ENCODE measurements at places on chromosomes 12 and 14.

DNA sequence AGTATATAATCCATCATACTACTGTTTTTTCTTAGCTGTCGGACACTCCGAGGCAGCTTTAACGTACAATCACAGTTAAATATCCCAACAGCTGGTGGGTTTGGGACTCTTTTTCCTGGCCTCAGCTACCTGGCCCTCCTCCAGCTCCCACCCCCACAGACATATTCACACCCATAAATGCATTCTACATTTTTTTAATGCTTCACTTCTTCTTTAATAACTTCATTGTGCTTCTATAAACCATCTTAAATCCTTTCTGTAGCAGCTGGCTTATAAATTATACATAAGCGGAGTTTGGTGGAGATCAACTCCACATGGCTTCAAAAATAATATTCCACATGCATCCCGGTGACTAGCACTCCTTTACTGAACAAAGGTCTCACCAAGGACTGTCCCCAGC lies 33.3 kb downstream of the TDG start:
- DNase-seq: no peak

- DNase-seq: no peak
Measured at GRCh38 chr14:27672047-27672446, 1074.2 kb upstream of the NOVA1 start.

DNA sequence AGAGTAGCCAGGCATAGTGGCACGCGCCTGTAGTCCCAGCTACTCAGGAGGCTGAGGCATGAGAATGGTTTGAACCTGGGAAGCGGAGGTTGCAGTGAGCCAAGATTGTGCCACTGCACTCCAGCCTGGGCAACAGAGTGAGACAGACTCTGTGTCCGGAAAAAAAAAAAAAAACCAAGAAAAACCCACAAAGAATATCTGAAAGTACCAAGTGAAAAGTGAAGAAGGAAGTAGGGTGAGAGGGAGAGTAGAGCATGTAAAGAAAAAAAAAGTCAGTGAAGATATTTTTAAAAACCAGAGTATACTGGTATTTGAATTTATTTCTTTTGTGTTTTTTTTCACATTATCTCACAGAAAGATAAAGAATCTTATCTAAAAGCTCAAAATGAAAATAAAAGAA lies 43.3 kb upstream of the ISM2 start:
- DNase-seq: no peak

DNA sequence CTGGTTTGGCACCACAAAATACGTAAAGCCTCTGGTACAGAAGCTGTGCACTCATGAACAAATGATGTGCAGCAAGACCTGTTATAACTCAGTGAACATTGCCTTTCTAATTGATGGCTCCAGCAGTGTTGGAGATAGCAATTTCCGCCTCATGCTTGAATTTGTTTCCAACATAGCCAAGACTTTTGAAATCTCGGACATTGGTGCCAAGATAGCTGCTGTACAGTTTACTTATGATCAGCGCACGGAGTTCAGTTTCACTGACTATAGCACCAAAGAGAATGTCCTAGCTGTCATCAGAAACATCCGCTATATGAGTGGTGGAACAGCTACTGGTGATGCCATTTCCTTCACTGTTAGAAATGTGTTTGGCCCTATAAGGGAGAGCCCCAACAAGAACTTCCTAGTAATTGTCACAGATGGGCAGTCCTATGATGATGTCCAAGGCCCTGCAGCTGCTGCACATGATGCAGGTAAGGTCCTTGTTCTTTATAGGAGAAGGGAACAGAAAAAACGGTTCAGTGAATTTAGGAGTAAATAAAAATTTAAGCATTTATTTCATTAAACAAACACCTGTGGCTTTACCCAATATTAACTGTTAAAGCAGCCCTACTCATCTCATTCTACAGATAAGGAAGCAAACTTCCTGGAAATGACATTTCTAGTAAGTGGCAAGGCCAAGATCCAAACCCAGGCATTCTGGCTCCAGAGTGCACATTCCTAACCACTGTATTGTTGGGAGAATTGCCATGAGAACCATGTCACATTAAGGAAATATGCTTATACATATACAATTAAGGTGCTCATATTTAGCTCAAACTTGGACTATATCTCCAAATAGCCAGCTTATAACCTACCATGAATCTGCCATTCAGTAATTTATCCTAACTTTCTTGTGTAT lies 11.7 kb downstream of the COCH start:
- no peak for DNase-seq

DNA sequence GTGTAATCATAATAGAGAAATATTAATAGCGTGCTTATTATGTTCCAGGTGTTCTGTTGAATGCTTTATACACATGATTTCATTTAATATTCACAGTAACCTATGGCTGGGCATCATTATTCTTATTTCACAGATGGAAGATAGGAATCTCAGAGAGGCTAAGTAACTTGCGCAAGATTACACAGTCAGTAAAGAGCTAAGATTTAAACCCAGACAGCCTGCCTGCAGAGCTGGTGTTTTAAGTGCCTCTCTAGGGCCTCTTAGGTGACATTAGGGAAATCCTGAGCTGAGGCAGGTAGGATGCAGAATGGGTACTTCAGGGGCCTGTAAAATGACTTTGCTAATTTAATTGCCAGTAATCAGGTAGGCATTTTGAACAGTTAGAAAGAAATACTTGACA lies 18.5 kb upstream of the BHLHE41 start:
- DNase-seq: no peak

GRCh38 chr12:21773806-21774205 lies 700 bp downstream of the KCNJ8 start:
- no peak for DNase-seq

- DNase-seq: no peak
Measured at GRCh38 chr14:93234798-93235197, 27.7 kb downstream of the UBR7 start.

DNA sequence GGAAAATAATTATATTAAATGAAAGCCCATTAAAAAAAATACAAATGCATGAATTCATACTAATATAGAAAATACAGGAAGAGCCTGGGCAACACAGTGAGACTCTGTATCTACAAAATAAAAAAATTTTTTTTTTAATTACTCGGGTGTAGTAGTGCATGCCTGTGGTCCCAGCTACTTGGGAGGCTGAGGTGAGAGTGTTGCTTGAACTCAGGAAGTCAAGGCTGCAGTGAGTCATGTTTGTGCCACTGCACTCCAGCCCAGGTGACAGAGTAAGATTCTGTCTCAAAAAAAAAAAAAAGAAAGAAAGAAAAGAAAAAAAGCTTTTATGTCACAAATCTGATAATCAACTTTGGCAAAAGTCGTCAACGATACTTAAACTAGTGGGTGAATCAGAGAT lies 80.6 kb upstream of the PLEKHA5 start:
- DNase-seq: no peak

DNA sequence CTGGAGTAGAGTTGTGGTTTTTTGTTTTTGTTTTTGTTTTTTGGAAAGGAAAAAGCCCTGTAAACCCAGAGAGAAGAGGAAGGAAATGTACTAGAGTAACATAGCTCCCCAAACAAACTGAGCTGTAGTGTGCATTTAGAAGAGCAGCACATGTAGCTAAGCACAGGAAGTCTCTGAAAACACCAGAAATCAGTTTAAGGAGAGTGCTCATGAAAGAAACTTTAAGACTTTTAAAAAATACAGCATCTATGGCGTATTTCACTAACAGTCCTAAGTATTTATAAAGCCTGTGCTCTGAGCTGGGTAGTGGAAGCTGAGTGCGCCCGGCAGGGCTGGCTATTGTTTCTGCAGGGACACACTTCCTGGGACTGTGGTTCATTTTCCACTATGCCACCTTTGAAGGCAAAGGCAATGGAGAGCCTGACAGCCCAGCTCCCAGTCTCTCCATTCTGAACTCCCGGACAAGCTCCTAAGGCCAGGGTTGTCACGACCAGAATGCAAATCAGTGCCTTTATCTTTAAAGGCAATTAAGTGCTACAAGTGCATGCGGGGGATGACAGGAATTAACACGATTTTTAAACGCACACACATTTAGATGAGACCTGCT lies 45.4 kb downstream of the NIN start:
- no peak for DNase-seq

- no peak for DNase-seq
Measured at GRCh38 chr14:74083161-74083560, 1.1 kb downstream of the ALDH6A1 start.

DNA sequence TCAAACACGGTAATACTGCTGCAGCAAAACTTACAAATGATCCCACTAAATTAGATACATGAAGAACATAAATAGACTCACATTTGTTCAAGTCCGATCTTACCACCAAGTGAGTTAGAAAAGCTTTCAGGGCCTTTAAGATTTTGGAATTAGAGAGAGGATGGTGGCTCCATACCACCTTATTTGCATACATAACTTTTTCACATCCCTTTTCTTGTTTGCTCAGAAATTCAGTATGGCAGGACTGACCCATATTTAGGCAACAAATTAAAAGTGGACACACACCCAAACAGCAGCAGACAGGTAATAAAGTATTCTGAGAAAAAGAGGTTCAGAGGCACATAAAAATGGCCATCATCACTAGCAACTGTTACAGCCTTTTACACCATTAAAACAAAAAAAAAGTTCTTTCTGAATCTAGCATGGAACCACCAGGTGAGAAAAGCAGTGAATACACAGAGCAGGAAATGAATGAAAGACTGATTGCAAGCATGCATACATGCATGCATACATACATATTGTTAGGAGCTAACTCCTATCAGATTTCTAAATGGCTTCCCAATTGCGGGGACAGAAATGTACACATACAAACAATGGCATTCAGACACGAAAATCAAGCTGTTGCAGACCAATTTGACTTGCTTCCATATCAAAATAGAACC lies 23.3 kb downstream of the STXBP6 start:
- no peak for DNase-seq

- DNase-seq: peak; percentile 4
Measured at GRCh38 chr14:92613008-92613658, 99.6 kb downstream of the RIN3 start.

DNA sequence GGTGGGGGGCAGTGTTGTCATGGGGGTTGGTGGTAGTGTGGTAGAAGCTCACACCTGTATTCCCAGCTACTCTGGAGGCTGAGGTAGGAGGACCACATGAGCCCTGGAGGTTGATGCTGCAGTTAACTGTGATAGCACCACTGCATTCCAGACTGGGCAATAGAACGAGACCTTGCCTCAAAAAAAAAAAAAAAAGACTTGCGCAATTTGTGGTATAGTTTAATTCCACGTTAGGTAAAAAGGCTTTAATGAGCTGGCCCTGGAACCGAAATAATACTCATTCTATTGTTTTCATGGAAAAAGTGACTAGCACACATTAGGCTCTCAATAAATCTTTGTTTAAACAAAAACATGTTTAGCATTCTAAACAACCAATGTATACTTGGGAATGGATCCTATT lies 25.4 kb upstream of the NAP1L1 start:
- no peak for DNase-seq

GRCh38 chr12:76790564-76791552 lies 26.9 kb downstream of the ZDHHC17 start:
- DNase-seq: peak; percentile 63

DNA sequence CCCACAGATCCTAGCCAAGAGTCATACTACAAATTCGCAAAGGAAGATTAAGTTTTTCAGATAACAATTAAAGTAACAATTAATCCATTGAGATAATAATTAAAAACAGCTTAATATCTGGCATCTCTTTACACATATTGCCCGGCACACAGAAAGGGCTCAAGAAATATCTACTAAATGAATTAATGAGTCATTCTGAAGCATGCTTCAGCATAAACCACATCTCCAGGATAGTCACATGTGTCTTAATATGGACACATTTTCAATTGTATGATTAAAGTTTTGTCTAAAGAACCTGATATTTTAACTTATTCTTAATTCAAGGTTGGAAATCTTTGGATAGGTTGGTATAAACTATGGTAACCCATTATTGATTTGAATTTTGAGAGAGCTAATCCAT lies 9.6 kb downstream of the ITPR2 start:
- DNase-seq: no peak

DNA sequence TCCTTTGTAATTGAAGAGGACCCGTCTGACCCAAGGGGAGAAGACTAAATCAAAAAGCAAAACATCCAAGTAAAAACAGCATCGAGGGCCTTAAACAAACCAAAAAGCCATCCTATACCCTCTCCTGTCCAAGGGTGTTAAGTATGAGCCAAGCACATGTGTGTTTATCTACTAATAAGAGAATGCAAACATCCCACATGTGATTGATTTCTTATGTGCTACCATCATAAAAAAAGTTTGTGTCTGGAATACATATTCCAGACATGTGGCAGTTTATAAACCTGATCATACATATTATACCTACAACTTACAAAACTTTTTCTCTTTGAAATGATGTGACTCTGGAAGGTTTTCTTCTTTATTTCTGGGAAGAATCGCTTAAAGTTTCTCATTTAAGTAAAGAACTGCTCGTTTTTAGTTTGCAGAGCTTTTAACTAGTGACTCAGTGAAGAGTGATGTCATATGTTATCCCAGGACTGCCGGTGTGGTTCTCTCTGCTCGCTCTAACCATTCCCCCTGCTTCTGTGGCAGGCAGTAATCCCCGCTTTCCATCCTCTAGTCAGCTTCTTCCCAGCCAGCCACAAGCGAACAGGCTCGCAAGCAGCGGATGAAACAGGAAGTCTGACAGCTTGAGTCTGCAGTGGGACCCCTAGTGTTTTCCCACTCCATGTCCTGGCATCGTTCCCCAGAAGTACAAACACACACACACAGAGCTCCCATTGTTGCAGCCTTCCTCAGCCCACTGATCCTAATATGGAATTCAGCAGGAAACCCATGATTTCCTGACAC lies 431 bp upstream of the RHOJ start:
- peak; percentile 73 for DNase-seq

DNA sequence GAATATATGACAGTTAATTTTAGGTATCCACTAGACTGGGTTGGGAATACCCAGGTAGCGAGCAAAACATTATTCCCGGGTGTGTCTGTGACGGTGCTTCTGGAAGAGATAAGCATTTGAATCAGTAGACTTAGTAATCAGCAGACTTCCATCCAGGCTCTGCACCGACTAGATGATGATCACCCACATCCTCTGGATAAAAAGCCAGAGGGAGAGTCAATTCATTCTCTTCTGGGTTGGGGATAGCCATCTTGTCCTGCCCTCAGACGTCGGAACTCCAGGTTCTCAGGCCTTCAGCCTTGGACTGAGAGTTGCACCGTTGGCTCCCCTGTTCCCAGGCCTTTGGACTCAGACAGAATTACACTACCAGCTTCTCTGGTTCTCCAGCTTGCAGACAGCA lies 168.0 kb downstream of the PHLDA1 start:
- DNase-seq: no peak

DNA sequence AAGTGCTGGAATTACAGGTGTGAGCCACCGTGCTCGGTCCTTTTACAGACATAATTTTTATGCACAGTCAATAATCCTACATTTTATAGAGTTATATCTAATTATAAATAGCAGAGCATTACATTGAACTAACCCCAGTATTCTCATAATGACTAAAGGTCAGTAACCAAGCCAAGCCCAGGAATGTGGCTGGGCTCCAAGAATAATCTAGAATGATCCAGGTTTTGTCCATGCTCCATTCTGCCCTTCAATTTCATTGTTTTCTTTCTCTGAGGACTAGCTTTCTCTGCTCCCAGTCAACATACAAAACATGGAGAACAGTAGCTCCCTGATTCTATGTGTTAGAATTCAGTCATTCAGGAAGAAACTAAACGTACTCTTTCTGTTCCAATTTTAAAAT lies 92.1 kb upstream of the KRR1 start:
- no peak for DNase-seq

GRCh38 chr14:100540141-100540925 lies 46.9 kb downstream of the BEGAIN start:
- no peak for DNase-seq

GRCh38 chr14:71220462-71220861 lies 313.2 kb downstream of the PCNX1 start:
- no peak for DNase-seq

Measured in G401 (cell line).